ENCODE measurements at places on chromosomes 6 and 20.

- no peak for DNase-seq
These were observed 21.6 kb downstream of the FKBP1A start for GRCh38 chr20:1371202-1371782.

DNA sequence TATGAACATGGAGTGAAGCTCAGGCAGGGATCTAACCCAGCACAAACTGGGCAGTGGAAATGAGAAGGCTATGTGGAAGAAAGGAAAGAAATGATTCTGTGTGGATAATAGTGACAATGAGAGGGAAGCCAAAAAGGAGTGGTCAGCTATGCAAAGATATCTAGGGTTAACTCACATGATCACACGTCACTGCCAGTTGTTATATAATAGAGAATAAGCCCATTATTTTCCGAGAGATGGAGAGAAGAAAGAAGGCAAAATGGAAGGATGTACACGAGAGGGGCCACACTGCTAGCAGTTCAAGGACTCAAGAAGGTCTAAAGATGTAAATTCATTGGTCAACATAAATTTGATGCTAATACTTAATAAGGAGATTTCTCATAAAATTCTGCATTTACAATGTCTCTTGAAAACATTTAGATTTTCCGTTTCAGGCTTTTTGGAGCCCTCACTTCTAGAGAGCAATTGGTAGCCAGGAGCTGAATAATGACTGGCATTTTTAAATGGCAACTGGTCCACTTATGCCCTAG, 18.8 kb upstream of the RCAN2 start:
- no peak for DNase-seq

DNA sequence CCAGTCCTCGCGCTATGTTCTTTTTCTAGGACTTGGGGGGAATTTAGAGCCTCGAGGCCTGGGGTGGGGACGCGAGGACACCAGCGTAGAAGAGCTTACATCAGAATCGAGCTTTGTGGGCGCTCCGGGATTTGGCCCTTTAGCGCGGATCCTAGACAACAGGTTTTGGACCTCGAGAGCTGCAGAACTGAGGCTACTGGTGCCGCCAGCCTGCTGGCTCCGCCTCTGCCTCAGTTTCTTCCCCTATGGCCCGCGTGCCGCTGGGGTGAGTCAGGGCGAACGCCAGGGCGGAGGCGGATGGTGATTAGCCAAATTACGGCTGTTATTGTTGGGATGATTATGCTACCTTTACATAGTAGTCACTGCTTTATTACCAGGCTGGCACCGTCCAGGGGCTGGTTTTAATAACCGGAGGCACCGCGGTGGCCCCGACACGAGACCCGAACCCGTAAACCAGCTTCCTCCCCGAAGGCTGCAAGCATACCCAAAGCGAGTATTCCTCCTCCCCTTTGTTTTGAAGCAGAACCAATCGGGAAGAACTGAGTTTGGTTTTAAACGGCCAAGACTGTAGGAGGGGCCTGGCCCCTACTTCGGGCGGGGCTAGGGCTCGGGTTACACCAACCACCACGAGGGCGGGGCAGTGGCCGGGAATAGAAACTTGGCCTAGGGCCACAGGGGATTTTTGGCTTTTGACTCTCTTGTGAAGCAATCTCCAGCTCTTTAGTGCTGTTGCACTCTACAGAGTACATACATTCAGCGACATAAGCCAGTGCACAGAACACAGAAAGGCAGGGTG, 639 bp upstream of the GTPBP2 start:
- DNase-seq, result peak; percentile 84

DNA sequence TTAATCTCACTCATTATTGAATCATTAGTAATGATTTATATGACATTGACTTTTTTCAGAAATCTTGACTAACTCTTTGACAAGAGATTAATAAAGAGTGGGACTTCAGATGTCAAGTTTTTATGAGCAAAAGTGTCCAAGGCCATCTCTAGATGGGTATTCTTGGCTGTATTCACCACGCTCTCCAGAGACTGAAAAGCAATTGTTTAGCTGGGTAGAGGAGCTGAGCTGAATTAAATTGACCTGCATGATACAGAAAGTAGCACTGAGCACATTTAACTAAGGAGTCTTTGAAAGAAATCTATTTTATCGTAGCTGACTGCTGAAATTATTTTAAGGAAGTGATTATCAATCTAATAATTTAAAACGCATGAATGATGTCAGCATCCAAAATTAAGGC, 89.4 kb downstream of the LINC00237 start:
- no peak for DNase-seq

- peak; percentile 44 for DNase-seq
These were observed 902 bp downstream of the SLC29A1 start for GRCh38 chr6:44224029-44224964.

GRCh38 chr6:163705923-163706322, 291.4 kb downstream of the QKI start:
- DNase-seq, result no peak

GRCh38 chr6:41171908-41172307, 9.0 kb upstream of the TREM2 start:
- DNase-seq, result no peak
